ENCODE measurements at places on chromosomes 11 and 22.
A peak's percentile ranks its signal among the peaks of the same experiment; 100 is the strongest.

DNA sequence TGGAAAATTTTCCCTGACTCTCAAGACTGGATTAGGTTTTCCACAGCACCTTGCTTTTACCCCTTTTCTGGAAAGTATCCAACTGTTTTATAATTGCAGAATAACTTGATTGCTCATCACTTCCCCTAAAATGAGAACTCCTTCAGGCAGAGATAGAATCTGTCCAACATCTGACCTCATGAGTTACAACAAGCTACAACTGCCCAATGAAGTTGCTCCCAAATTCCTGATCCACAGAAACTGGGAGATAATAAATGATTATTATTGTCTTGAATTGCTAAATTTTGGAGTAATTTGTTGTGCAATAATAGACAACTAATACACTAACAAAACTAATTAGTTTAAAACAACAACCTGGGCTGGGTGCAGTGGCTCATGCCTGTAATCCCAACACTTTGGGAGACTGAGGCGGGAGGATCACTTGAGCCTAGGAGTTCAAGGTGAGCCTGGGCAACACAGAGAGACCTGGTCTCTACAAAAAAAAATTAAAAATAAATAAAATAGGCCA is 10.0 kb upstream of the CCDC83 start:
- DNase-seq, result no peak

GRCh38 chr11:68469642-68470041 is 9.1 kb downstream of the PPP6R3 start:
- DNase-seq, result no peak

DNA sequence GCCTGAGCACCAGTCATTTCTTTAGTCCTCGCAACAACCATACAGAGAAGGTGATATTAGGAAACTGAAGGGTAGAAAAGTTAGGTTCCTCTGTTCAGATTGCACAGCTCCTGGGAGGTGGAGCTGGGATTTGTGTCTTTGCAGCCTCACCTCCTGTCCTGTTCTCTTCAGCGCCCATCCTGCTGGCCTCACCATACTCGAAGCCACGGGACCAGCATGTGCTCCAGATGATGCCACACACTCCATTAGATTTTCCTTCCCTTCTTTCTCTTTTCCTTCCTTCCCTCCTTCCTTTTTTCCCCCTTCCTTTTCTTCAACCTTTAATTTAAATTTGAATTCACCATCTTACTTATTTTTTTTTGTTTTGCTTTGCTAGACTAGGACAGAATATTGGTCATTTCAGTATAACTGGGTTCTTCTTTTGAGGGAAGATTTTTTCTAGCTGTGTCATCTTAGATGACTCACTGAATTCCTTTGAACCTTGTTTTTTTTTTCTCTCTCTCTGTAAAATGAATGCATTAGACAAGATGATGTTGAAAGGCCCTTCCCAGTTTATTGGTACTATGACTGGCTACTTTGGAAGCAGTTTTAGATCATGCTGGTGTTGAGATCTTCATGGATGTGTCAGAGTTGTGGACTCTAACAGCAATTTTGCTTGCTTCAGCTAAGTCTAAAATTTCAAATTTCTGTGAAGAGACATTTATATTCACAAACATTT is 662.5 kb upstream of the TENM4 start:
- peak; percentile 87 for DNase-seq

DNA sequence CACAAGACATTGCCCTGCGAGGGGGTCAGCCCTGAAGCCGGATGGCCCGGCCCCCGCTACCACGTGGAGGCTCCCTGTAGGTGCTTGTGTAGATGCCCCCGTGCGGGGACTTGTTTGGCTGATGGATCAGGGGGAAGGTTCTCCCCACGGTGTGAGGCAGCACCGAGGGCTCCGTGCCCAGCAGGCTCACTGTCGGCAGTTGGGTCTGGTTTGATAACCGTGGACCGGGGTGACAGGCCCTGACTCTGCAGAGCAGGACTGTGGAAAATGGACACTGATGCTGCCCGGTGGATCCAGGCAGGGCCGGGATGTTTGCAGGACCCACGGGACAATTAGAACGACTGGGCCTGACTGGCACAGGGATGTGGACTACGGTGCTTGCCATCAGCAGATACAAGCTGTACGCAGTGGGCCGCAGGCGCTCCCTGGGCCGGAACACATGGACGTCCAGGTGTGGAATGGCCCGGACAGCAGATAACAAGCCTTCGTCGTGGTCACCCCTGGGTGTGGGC is 19.0 kb downstream of the KCNQ1 start:
- DNase-seq, result no peak
